ENCODE measurements at places on chromosomes 5 and 9.

GRCh38 chr9:5764130-5764868 lies 68.6 kb downstream of the ERMP1 start:
- no peak for DNase-seq

DNA sequence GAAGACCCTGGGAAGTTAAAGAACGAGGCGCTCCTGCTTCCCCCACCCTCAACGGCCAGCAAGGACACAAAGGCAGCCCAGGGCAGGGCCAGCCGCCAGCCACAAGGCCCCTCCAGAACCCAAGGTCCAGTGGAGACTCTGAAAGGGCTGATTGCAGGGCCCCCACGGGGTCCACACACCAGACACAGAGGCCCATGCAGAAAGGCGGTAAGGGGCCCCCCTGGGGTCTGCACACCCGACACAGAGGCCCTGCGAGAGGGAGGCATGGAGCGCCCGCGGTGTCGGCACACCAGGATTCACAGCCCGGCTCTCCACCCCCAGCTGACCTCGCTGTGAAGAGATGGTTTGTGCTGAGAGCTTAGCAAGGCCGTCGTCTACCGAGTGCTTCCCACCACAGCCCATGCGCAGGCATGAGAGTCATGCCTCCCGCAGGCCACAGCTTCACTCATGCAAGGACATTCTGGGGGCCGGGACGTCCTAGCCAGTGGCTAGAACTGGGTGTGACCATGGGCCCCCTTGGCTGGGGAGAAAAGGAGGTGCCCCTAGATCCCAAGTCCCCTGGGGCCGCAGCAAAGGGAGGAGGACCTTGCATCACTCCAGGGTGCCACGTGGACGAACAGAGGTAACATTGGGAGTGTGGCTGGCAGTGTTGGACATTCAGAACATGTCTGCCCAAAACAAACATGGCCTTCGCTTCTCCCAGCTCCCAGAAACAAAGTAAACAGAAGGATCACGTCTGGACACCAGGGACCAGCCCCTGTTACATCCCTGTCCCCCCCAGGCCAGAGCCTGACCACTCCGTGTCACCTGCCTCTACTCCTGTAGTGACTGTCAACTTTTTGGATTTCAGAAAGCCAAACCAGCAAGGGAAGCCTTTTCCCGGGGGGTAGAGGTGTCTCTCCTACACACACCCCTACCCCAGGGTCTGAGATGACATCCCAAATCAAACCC lies 9.8 kb downstream of the BRD3 start:
- no peak for DNase-seq

GRCh38 chr5:88390481-88390880 lies 121.8 kb upstream of the TMEM161B start:
- DNase-seq, result no peak

DNA sequence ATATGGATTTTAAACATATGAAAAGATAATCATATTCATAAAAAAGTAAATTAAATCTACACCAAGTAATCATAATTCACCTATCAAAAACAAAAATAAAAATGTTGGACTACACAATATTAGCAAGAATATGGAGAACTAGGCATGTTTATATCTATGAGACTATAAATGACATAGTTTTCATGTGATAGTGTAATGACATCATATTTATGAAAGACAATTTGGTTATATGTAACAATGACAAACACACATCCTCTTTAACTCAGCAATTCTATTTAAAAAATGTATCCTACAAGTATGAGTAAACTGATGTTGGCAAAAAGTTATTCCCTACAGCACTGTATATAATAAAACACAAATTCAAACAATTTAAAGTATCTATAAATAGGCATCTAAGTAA lies 312.3 kb downstream of the EDIL3 start:
- no peak for DNase-seq

- DNase-seq, result no peak
Observed at GRCh38 chr9:98701576-98701975, 7.2 kb downstream of the GABBR2 start.

DNA sequence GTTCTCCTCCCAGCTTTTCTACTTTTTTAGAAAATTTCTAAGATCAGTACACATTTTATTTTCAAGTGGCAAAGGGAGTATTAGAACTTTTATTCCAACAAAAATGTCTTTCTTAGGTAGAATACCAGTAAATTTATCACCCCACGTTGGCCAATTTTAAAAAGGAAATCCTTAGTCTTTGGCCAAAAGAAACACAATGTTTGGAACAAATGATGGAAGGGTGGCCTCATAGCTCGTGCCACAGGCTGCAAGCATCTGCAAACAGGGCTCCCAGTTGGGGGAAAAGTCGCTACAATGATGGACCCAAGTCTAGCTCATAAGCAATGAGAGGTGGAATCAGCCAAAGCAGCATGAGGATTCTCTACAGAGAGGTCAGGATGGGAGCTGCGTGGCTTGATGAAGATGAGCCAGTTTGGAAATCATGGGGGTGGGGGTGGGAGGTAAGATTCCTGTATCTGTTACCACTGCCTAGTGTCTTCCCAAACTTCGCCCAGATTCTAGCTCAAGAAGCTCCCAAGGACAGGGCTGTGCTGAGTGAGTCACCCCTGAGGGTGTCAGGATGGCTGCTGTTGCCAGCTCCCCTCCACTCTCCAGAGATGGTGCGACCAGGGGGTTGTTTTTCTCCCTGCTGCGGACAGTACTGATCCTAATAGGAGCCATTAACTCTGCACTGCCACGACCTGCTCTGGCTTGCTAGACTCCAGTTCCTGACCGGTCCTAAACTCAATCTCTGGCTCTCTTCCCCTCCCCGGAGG lies 75.6 kb downstream of the DCP2 start:
- DNase-seq, result no peak

- no peak for DNase-seq
Observed at GRCh38 chr9:136275655-136276429, 28.1 kb downstream of the CCDC187 start.

- DNase-seq, result no peak
Observed at GRCh38 chr5:131754363-131754762, 42.5 kb downstream of the FNIP1 start.

- no peak for DNase-seq
Observed at GRCh38 chr5:100600298-100600994, 65.3 kb downstream of the FAM174A start.

DNA sequence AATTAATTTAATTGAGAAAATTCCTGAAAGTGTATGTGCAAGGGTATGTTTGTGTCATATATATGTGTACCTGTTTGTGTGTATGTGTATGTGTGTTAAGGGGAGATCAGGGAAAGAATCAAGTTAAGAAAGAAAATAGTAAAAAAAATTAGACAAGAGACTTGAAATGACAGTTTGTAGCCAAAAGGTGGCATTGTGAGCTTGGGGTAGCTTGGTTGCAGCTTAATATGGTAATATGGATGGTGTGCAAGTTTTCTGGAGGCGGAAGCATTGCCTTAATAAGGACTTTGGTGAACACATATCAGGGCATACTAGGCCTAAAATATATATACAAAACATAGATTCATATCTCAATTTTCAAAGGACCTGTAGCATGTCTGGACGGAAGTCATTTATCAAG lies 129.9 kb downstream of the INSYN2B start:
- no peak for DNase-seq

DNA sequence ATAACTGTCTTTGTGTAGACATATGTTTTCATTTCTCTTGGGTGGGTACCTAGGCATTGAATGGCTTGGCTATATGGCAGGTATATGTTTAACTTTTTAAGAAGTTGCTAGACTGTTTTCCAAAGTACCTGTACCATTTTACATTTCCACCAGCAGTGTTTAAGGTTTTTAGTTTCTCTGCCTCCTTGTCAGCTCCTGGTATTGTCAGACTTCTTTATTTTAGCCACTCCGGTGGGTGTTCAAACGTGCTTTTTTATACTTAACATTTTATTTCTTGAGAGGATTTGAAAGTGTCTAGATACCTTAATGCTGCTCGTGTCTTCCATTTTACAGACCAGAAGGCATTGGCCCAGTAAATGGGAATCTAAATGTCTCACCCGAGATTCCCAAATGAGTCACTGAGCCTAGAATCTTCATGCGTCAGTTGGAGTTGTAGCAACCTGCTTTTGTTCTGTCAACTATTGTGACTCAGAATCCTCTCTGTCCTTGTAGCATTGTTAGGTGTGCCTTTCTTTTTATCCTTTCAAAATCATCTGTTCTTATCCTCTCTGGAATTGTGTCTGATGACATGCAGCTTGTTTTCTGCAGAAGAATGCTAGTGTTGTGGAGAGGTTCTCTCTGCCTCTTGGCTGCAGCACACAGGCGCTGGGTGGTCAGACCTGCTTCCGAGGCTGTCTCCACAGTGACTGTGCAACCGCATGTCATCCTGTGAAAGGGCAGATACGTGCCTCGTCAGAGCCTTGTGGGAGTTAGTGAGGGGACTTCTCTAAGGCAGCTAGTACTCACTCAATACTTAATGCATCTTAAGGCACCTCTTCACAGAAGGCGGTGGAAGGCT lies 291.8 kb downstream of the AOPEP start:
- no peak for DNase-seq

GRCh38 chr5:122264610-122265009 lies 47.4 kb upstream of the SNCAIP start:
- DNase-seq, result no peak

DNA sequence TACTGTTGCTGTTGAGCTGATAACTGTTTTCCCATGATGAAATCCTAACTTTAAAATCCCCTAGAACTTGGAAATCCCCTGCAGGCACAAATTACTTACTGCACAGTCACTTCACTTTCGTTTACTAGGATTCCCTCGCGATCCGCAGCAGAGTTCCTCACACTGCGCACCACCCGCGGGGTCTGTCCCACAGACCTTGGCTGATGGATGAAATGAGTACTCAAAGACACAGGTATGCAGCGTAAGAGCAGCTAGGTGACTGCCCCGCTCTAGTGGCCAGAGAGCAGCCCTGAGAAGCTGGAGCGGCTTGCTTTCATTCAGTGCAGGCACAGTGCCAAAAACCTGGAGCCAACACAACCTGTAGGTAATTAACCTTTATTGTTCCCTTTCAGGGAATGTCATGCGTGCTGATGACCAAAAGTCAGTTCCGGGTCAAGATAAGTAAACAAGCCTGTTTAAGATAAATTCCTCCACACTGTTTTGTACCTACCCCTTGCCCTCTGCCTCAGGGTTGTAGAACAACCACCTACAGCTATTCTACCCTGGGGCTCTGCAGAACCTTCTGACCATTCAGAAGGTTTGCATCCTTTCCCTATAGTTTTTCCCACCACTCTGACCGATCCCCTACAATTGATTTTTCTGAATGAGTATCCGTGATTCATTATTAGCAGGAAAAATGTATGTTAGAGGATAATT lies 191.2 kb downstream of the CDH9 start:
- no peak for DNase-seq

DNA sequence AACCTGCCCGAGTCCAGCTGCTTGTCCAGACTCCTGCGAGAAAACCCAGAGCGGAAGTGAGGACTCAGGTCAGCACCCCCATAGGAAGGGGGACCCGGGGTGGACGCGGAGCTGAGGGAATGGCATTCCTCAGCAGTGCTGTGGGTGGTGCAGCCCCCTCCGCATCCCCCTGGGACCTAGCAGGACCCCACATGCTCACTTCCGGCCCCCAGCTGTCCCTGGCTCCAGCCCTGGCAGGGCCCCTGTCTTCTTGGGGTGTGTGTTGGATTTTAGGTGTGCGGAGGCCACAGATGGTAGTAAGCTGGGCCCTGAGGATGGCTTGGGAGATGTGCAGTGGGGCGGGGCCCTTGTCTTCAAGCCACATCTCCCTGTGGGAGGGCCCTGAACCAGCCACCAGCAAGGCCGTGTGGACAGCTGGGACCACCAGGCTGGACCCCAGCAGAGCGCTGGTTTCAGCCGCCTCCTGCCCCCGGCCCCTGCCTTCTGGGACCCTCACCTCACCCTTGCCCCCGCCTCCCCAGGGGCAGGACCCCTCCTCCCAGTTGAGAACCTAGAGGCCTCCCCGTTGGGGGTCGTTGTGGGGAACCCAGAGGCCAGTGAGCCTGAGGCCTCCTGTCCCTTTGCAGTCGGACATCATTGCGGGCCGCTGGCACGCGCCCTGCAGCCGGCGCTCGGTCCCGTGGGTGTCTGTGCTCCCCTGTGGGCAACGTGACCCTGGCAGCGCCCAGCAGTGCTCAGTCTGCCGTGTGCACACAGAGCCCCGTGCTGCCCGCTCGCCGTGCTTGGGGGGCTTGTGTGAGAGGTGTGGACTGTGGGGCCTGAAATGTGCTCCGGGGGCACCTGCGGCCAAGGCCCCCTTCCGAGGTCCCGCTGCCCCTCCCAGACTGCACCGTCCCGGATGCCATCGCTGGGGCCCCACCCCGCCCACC lies 10.8 kb upstream of the SLC9A3 start:
- no peak for DNase-seq

DNA sequence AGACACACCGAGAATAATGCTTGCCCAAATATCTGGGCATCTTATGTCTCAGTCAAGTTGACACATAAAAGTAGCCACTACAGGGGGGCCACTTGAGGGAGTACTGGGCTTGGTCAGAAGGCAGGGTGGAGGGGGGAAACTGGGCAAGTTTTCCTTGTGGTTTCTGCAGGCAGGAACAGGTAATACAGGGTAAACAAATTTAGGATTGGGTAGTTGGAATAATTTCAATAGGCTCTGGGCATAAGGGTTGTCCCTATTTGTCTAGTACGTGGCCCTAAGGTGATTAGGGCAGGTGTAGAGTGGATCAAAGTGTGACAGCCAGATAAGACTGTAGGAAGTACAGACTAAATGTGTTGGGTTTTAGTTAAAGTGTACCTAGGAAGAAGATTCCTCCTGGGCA lies 353.1 kb downstream of the TLE4 start:
- no peak for DNase-seq

All from activated CD4-positive, CD25-positive, alpha-beta regulatory T cell (primary cell).